ENCODE measurements at places on chromosomes 1 and 21.

DNA sequence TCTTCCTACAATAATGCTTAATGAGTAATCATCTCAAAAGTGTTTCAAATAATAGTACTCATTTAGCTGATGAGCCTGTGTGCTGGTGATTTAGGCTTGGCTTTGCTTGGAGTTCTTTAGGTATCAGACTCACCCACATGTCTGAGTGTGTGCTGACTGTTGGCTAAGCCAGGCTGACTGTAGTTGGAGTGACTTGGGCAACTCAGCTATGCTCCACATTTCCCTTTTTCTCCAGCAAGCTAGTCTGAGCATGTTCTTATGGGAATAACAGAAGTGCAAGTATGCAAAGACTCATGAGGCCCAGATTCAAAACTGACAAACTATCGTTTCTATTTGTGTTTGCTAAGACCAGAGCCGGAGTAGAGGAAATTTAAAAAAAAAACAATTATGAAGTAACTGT is 99.0 kb upstream of the ADGRL4 start:
- DNase-seq: no peak

- no peak for DNase-seq
Measured at GRCh38 chr1:25178917-25179561, 53.3 kb downstream of the SYF2 start.

DNA sequence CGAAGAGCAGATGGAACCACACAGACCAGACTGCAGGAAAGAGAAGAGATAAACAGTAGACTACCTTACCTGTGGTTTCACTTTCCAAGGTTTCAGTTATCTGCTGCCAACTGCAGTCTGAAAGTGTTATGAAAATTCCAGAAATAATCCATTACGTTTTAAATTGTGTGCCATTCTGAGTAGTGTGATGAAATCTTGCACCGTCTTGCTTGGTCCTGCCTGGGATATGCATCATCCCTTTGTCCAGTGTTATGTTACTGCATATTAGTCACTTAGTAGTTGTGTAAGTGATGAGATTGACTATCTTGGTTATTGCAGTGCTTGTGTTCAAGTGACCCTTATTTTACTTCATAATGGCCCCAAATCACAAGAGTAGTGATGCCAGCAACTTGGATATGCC is 33.9 kb downstream of the DNAJC6 start:
- no peak for DNase-seq

DNA sequence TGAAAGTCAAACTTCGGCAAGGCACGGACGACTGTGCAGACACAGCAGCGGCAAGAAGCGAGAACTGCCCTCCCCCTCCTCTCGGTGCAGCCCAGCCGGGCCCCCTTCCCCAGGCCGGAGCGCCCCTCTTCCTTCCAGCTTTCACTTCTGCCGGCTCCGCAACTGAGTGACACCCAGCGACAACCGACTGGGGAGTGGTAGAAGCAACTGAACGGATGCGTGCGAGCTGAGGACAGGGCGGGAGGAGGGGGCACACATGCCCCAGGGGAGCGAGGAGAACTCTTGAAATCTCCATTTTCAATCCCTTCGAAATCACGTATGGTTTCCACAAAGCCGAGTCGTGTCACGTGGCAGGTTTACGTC is 146.6 kb downstream of the PGBD5 start:
- DNase-seq: no peak

- DNase-seq: no peak
Measured at GRCh38 chr1:31521761-31522555, 54.4 kb upstream of the TINAGL1 start.

DNA sequence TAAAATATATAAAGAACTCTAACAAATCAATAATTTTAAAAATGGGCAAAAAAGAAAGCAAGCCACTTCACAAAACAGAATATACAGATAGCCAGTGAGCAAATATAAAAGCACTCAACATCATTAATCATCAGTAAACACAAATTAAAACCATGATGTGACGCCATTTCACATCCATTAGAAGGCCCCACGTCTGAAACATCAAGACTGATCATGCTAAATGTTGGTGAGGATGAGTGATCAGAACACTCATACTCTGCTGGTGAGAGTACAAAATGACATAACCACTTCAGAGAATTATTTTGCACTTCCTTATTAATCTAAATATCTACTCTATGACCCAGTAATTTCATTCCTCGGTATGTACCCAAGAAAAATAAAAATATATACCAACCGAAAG is 512.2 kb upstream of the NR5A2 start:
- DNase-seq: no peak

GRCh38 chr1:39354572-39354971 is 136.9 kb upstream of the BMP8A start:
- peak; percentile 3 for DNase-seq

- no peak for DNase-seq
Measured at GRCh38 chr1:207414606-207415108, 39.5 kb upstream of the CR2 start.

Measured in eye (tissue), 1 donor.